ENCODE measurements at places on chromosomes 12 and 14. TPM values are rescaled to one million over a fixed set of nuclear protein-coding genes. Genes with fewer than 3 reads are reported as not detected.

NFKBIA gene
- total RNA-seq, result 26.4 TPM

TMEM132C gene
- total RNA-seq, result 3.9 TPM

COCH gene
- 31.1 TPM for total RNA-seq

DNA sequence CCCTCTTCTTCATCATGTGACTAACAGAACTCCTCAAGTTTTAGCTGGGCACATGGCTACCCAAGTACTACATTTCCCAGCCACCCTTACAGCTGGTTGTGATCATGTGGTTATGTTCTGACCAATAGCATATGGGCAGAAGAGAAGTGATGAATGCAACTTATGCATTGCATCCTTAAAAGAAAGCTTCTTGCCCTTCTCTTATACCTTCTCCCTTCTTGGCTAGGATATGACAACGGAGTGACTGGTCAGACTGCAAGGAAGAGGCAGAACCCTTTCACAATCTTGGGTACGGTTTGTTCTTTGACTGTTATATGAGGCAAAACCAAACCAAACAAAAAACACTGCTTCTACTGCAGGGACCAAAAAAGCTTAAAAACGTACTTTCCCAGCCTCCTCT is 66.5 kb upstream of the MAX start:
- DNase-seq, result no peak

DNA sequence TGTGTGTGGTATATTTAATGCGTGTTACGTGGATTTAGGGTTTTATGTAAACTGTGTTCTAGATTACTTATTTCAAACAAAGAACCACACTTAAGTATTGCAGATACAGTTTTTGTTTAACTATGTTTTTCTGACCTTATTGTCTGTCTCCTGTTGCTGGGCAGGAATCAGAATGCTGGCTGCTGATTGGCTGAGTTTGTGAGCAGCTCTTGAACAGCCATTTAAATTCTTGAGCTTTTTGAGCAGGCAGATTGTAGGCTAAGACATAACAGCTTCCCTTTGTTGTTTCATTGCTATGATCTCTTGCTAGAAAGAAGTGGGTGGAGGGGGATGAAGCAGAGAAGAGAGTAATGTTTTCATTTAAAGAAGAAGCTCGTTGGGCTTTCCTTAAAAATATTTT is 52.2 kb downstream of the ATF7IP start:
- peak; percentile 88 for DNase-seq

DNA sequence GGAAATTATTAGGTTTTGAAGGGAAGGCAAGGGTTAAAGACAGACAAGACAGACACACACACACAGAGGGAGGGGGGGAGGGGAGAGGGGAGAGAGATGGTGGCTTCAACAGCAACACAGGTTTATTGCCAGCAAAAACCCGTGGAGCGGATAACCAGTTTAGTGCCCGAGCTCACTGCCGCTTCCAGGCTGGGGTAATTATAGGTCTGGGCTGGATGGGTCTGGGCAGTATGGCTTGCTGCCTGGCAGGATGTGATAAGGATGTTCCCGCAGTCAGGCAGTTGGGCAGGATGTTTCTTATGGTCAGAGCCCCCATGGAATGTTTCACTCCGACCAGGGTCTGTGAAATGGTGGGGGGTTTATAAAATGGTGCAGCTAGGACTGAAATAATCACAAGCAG is 4.4 kb upstream of the TDRD9 start:
- no peak for DNase-seq

DNA sequence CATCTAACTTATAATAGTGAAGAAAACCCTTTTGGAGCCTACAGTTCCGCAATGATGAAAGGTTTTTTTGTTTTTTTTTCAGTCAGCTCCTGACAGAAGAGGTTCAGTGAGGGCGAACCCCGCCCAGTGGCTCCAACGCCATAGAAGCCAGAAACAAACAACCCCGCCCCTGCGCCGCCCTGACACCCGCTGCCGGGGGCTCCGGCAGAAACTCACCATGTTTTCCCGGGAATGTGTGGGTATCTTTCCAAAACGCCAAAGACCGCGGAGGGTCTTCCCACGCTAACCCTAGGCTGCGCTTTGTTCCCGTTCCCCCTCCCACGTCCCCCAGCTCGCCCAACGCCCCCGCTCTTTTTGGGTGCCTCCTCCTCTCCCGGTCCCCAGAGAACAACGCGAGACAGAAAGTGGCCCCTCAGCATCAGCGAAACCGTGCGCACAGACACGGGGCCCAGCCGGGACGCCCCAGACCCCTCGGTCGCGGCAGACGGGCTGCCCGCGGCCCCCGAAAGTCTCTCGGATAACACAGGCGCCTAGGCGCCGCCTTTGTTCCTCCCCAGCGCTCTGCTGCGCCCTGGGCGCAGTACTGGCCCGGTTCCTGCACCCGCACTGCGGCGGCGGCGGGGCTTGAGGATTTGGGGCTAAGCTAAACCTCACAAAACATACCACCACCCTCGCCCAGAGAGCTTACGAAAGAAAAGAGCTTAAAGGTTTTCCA is 522 bp downstream of the TUBA1A start:
- DNase-seq, result peak; percentile 74

DNA sequence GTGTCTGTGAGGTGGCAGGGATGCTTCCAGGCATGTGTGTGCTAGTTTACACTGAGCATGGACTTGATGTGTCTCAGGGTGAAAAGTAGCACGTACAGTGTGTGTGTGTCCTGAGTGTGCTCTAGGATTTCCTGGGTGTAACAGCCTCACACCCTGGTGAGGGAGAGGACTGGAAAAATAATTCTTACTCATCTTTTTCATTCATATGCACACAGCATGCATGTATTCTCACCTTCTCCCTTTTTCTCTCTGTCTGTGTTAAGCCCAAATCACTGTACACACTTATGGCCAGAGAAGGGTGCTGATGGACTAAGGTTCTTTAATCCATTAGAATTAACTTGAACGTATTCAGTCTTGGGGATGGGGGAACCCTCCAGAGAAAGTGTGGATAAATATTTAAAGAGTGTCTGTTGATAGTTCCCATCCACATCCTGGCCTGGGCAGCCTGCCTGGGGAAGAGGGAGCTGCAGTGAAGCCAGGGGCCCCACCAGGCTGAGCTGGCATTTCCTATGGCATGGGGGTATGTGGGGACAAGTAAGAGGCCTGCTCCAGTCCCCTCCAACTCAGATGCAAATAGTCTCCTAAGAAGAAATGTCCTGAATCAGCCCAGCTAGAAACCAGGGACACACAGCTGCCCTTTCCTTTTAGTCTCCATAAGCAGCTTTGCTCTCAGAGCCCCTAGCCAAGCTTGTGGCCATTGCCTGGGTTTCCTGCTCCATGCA is 1.1 kb upstream of the HOXC8 start:
- DNase-seq, result no peak

DNA sequence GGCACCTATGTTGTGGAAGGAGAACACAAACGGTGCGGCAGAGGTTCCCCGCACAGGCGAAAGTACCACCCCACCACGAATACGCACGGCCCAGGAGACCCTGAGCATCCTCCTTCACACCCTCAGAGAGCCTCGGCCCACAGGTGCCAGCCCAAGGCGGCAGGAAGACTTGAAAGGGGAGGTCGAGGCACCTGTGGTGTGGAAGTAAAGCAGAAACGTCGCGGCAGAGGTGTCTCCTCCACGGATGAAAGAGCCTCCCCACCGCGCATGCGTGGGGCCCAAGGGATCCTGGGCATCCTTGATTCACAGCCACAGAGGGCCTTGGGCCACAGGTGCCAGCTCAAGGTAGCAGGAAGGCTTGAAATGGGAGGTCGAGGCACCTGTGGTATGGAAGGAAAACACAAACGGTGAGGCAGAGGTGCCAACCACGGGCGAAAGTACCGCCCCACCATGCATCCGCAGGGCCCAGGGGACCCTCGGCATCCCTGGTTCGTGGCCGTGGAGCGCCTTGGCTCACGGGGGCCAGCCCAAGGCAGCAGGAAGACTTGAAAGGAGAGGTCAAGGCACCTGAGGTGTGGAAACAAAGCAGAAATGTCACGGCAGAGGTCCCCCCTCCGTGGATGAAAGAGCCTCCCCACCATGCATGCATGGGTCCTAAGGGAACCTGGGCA is 380.1 kb downstream of the ALG10 start:
- DNase-seq, result no peak

GYS2 gene
- not detected for total RNA-seq

TAS2R20 gene
- total RNA-seq, result 6.4 TPM

TAS2R8 gene
- total RNA-seq, result 0.22 TPM

DNA sequence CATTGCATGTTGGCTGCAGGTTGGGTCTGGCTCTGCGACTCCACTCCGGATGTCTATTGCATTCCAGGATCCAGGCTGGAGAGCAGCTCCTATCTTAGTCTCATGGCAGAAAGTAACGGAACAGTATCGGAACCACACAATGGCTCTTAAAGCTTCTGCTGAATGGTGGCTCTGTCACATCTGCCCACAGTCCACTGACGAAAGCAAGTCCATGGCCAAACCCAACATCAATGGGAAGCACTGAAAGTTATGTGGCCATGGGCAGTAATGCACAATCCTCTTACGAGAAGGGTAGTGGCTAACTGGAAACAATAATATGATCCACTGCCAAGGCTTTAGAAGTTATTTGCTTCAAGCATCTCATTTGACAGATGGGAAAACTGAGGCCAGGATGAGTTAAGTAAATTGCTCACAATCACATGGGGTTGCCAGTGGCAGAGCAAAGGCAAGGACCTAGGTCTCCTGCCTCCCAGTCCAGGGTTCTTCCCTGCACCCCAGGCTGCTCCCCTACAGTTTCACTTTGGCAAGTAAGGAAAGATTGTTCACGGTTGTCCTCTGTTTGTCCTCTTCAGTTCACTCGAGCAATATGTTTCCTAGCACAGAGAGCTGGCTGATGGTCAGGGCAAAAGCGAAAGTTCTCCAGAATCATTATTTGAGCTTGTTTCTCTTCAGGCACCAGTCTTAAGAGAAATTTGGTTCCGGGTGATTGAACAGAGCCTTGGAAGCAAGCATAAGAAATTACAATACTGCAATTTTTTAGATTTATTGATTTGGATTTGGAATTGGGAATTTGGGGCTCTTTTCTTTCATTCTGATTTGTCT is 54.2 kb downstream of the CKAP4 start:
- DNase-seq, result no peak

FZD10 gene
- 0.81 TPM for total RNA-seq

GRCh38 chr14:33404054-33404453 is 465.4 kb downstream of the NPAS3 start:
- no peak for DNase-seq

- DNase-seq, result no peak
Observed at GRCh38 chr14:54803396-54803795, 99.2 kb downstream of the GCH1 start.

PNMA1 gene
- 37.3 TPM for total RNA-seq

- DNase-seq, result peak; percentile 98
Observed at GRCh38 chr12:4030929-4031702, 157.9 kb upstream of the PARP11 start.

DNA sequence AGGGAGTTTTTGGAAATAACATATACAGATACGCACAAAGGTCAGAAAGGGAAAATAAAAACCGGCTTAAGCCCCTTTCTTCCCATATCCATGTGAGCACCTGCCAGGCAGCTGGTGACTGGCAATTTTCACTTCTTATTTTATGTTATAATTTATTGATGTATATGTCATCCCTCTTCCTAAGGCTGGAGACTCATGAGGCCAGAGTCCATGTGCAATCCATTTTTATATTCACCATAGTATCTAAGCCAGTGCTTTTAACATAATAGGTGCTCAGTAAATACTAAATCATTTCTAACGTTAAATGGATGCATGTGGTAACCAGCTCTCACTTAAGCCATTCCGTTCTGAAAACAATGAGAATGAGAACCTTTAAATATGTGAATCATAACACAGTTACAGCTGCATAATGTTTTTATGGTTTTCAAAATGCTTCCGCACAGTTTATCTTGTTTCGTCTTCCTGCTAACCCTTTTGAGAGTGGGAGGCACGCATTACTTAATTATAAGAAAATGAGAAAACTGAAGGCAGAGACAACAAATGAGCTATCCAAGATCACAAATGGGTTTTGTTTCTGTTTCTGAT is 178.3 kb downstream of the CACNA1C start:
- DNase-seq, result no peak

ADSS1 gene
- 25.3 TPM for total RNA-seq

TUBA1A gene
- 1,211 TPM for total RNA-seq

TGM1 gene
- 2.6 TPM for total RNA-seq

All from neural progenitor cell (in vitro differentiated cells).